ENCODE measurements at places on chromosomes 4 and X.

GRCh38 chrX:40062525-40063155 is 35.1 kb downstream of the BCOR start:
- DNase-seq, result no peak

GRCh38 chr4:140258476-140258875 is 104.5 kb upstream of the MAML3 start:
- no peak for DNase-seq

DNA sequence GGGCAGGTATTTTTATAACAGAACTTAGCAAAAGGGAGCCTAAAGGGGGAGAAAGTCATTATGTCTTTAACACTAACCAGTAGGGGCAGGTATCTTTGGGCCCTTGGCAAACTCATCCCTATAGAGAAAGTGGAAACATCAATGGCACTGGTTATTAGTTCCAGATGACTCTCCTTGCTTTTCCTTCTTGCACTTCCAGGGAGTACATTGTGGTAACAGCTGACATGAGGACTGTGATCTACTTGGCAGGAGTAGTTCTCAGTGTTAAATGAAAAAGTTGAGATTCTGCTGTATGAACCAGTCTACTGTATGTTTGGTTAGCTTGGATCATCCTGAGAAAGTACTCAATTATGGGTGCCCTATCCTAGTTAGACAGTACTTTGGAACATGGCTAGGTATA is 93.6 kb downstream of the ATXN3L start:
- DNase-seq, result no peak

DNA sequence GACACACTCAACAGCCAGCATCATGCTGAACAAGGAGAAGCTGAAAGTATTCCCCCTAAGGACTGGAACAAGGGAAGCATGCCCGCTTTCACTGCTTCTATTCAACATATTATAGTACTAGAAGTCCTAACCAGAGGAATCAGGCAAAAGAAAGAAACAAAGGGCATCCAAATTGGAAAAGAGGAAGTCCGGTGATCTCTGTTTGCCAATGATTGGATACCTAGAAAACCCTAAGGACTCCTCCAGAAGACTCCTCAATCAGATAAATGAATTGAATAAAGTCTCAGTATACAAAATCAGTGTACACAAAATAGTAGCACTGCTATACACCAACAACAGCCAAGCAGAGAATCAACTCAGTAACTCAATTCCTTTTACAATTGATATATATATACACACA is 44.8 kb downstream of the ARFIP1 start:
- DNase-seq, result no peak

GRCh38 chr4:119478446-119479179 is 150.0 kb downstream of the PDE5A start:
- no peak for DNase-seq

- no peak for DNase-seq
Observed at GRCh38 chr4:79872738-79873137, 200.3 kb downstream of the ANTXR2 start.

GRCh38 chr4:134328741-134329140 is 127.2 kb upstream of the PABPC4L start:
- no peak for DNase-seq

GRCh38 chr4:48493452-48494100 is 3.5 kb downstream of the ZAR1 start:
- DNase-seq, result no peak

DNA sequence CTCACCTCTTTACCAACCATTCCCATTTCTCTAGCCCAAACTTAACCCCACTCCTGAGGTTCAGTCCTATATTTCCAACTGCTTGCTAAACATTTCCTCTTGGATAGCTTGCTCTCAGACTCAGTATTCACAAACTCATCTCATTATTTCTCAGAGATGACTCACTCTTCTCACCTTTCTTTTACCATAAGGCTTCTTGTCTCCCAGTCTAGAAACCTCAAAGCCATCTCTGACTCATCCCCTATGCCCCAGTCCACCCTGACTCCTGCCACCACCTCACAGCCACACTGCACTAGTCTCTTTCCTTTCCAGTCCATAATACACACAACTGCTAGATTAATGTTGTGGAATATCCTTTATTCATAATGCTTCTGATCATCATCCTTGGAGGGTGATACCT is 4.8 kb downstream of the FRMPD3 start:
- DNase-seq, result no peak

Data from stimulated activated CD4-positive, alpha-beta T cell treated with anti-CD3 and anti-CD28 coated beads, Interleukin-4, amount 100 ng/mL, for 4 hours (primary cell).